ENCODE measurements at places on chromosomes 7 and 10. TPM values are rescaled to one million over a fixed set of nuclear protein-coding genes. Genes with fewer than 3 reads are reported as not detected.

GRCh38 chr7:116249969-116250553 is 39.7 kb downstream of the TES start:
- no peak for DNase-seq

GRCh38 chr10:92688927-92689662 is 660 bp upstream of the HHEX start:
- peak; percentile 49 for DNase-seq

DNA sequence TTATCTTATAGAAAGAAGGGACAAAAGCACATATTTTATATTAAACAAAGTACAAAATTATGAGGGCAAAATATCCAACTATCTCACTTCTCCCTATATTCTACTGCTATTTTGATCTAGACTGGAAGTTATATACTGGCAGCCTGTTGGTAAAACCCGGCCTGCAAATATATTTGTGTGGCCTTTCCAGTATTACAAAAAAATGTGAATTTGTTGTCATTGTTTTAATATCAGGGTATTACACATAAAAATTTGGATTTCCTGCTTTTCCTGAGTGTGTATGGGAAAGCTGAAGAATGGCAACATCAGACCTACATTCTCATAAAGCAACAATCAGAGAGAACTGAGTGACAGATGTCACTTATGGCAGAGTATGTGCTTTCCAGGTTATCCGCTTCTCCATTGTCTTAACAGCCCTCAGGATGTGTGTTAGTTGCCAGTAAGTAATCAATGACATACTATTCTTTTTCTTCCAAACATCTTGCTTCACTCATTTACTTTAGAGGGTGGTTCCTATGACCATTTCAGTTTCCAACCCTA is 7.3 kb downstream of the SYPL1 start:
- DNase-seq = no peak

DNA sequence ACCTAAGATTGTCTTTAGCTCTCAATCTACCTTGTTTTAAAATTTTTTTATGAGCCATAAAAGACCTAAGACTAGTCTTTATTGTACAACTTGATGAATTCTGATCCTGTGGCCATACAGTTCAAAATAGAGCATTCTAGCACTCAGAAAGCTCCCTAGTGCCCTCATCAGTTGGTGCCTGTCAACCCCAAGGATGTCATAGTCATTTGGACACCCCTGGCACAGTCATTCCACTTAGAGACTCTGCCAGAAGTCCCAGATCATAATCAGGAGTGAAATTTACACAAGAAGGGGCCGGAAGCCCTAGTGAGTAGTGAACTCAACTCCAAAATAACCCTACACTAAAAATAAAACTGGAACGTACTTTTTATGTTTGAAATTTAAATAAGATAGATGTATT is 80.0 kb upstream of the INSIG1 start:
- no peak for DNase-seq

GIMAP7 gene
- 4.8 TPM for total RNA-seq

POLR3A gene
- total RNA-seq = 9.6 TPM

EPO gene
- 1.5 TPM for total RNA-seq

Measured in liver (tissue), 10 donors.